Stimulated activated CD8-positive, alpha-beta memory T cell treated with anti-CD3 and anti-CD28 coated beads, Interleukin-12 subunit alpha, Interleukin-12 subunit beta, amount 100 ng/mL, for 1 hour (primary cell): ENCODE measurements at places on chromosomes 5 and 9.

DNA sequence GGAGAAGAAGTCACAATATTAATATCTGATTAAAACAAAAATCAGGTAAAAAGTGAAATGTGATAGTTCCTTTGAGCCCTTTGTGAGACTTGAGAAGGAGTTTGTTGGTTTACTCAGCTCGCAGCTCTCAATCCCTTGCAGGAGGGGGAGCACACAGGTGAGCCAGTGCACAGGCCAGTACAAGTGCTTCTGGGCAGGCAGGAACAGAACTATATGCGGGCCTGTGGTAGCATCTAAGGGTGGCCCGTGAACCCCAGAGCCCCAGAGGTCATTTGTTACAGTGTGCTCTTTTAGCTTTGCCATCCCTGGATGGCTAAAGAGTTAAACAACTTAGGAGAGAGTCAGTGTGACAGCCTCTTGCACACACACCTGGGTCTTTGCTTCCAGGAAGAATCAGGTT, 215.3 kb upstream of the EDIL3 start:
- no peak for DNase-seq

DNA sequence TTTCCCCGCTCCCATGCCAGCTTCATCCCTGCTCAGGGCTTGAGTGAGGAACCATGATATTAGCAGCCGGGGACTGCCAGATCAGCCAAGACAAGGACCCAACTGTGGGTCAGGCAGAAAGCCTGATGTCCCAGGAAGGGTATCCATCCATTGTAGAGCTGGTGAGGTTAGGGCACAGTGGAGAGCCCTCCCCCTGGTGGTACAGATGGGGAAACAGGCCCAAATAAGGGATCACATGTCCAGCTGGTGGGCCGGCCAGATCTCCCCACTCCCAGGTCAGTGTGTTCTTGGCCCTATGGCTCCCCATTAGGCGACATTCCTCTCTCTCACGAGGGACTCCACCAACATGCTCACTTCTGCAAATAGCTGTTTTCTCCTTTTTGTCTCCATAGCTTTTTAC, 9.0 kb downstream of the CDX1 start:
- no peak for DNase-seq

GRCh38 chr9:116596646-116597045, 90.5 kb upstream of the TRIM32 start:
- no peak for DNase-seq

DNA sequence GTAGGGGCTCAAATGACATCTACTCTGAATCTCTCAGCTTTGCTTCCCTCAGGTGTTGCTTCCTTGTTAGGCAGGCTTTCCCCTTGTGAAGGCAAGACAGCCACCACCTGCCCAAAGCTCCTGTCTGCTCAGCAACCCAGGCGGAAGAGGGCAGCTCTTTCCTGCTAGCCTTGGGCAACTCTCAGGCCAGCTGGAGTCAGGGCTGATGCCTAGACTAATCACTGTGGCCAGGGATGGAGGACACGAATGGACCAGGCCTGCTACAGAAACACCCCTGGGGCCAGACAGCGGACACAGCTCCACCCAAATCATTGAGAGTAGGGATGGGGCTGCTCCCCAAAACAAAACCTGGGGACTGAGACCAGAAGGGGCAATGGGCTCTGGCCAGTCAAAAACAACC, 138.0 kb downstream of the MTX3 start:
- no peak for DNase-seq
